Ovary (tissue), 10 donors: ENCODE measurements at places on chromosomes 7 and 10.

DNA sequence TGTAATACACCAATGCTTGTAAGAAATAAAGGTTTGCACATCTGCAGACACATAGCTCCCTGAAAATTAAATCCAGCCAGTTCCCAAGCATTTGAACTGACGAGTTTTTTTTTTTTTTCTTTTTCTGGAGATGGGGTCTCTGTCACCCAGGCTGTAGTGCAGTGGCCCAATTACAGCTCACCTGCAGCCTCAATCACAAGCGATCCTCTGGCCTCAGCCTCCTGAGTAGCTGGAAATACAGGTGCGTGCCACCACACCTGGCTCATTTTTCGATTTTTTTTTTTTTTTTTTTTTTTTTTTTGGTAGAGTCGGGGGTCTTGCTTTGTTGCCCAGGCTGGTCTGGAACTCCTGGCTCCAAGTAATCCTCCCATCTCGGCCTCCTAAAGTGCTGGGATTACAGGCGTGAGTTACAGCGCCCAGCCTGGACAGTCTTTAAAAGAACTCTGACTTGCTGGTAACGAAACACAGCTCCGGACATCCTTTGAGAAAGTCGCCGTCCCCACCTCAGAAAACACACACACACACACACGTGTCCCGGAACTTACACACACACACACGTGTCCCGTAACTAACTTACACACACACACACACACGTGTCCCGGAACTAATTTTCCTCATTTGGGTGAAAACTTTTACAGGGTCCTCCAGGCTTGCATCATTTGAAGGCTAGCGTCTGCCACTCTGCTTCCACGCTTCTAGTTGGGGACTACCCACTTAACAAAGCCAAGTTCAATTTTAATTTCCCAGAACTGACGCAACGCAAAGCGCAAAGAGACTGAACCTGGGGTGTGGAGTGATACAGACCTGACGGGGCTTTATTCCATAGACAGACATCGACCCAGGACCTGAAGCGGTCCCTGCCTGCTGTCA lies 18.6 kb downstream of the OCM2 start:
- no peak for DNase-seq

DNA sequence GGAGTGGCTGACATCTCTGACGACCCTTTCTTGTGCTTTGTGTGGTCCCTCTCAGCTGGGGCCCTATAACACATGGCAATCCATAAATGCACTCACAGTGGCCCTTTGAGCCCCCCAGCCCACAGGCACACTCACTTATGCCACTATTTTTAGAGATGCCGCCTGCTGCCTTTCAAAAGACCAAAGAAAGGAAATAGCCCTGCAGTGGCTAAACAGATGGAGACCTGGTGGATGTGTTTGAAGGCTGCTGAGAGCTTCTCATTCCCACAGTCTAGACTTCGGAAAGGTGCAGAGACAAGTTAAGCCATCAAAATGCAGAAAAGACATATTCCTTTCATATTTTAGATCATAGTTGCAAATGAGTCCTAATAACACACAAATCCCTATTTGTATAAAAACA lies 42.0 kb upstream of the PDZD8 start:
- no peak for DNase-seq

GRCh38 chr7:53656881-53657280 lies 621.4 kb downstream of the POM121L12 start:
- DNase-seq, result no peak

DNA sequence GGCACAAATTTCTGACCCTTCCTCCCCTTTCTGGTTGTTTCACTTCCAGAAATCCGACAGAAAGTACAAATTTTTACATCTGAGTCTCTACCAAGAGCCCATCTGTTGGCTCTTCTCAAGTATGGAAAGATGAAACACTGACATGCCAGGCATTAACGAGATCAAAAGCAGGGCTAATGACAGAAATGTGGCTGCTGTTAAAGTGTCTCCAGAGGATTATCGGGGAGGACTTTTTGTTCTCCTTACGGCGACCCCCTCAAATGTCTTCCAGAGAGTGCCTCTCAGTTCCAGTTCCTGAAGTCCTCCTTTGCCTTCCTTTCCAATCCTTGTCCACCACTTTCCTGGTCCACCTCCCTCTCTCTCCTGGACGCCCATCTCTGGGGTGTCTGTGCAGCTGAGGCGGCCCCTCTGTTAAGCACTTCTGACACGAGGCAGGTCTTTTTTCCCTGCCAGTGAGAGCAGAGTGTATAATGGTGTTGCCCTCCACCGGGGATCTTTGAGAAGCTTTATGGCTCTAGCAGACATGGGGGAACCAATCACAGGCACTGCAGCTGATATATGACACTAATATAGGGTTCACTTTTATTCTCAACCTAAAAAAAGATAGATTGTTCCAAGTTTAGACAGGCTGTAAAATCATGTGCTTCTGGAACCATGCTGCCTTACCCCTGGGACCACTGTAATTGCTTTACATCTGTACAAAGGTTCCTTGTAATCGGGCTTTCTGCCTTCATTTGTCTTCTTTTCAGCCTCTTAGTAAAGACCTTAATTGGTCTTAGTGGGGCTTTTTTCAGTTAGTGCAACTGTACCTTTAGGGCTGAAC lies 757.1 kb downstream of the AUTS2 start:
- no peak for DNase-seq

DNA sequence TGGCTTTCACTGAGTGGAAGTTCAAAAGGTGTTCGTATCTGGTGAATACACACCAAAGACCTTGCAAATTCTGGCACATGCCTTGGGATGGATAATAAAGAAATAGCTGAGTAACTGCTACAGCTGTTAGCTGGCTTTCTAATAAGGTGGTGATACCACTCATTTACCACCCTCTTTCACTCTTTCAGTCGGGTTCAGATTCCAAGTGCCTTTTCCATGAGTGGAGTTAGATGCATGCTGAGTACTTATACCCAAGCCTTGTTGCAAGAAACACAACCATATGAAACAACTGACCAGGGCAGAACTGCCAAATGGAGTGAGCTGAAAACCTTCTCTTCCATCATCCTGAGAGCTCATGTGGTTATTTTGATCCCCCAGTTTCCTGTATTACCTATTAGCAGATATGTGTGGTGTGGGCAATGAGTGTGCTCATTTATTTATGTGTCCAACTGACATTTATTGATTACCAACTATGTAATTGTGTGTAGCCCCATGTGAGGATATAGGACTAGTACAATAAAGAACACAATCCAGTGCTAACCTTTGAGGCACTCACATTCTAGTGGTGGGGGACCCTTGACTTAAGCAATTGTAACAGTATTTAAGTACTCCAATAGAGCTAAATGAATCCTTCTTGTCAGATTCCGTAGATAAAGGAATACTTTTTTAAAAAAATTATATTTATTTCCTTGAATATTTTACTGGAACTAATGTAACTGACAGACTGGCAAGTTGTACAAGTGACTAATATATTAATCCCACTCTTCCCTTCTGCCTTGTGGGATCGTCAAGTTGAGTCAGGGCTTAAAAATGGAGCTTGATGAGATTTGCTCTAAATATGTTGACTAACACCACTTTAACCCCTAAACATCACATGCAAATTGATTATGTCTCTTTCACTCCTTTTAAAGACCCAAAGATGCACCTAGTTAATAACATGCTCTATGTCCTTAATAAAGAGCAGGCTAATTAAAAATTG lies 124.7 kb downstream of the ARID5B start:
- DNase-seq, result no peak

GRCh38 chr10:77186936-77187335 lies 450.7 kb downstream of the KCNMA1 start:
- no peak for DNase-seq

DNA sequence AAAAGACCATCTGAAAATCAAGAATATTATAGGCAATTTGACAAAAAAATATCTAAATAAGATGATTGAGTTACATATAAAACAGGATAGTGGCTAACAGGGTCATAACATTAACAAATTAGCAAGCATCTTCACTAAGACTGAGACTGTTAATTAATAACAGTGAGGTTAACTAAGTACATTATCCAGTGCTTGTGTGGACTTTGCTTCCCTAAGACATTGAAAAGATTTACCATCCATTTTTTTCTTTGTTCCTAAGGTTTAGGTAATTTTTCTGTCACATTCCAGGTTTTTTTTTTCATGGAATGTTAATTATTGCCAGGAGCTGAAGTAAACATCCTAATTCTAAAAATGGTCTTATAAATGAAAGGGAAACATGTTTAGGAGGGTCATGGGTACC lies 227.6 kb downstream of the ANKRD7 start:
- no peak for DNase-seq

- no peak for DNase-seq
Observed at GRCh38 chr10:97736403-97736901, 476 bp upstream of the ZFYVE27 start.

DNA sequence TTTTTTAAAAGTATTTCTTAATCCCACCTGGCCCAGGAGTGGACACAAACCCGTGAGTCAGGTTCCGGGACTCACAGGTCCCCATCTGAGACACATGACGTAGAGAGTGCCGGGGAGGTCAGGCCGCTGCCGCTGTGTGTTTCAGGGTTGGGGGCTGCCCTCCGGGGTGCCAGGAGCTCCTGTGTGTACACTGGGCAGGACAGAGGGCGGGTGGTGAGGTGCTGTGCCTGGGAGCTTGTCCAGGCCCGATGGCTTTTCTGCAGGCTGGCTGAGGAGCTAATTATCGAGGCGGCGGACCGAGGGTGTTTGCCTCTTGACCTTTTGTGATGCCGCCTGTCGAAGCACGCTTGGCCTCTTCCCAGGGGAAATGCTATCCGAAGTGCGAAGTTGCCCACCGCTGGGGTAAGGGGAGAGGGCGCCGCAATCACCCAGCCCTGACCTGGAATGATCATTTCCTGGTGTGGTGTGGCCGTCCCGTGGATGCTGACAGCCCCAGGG lies 42.1 kb downstream of the FOXL3 start:
- no peak for DNase-seq

GRCh38 chr10:113319479-113319878 lies 233.4 kb upstream of the HABP2 start:
- DNase-seq, result no peak

DNA sequence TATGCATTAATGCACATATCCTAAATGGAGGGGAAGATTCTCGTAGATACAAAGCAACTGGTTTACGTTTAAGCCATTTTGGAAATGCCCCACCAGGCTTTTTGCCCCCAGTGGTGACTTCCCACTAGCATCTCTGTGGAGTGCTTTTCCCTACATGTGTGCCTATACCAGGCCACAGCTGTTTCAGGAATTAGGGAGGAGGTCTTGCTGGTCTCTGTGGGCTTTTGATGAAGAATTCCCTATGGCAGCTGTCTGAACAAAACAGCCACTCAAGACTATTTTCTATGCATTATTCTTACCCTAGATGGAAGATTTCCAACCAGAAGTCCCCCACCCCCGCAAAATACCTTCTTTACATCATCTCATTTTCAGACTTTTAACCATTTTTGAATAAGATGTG lies 52.0 kb upstream of the NMT2 start:
- no peak for DNase-seq
